ENCODE measurements at places on chromosomes 7 and 10.

DNA sequence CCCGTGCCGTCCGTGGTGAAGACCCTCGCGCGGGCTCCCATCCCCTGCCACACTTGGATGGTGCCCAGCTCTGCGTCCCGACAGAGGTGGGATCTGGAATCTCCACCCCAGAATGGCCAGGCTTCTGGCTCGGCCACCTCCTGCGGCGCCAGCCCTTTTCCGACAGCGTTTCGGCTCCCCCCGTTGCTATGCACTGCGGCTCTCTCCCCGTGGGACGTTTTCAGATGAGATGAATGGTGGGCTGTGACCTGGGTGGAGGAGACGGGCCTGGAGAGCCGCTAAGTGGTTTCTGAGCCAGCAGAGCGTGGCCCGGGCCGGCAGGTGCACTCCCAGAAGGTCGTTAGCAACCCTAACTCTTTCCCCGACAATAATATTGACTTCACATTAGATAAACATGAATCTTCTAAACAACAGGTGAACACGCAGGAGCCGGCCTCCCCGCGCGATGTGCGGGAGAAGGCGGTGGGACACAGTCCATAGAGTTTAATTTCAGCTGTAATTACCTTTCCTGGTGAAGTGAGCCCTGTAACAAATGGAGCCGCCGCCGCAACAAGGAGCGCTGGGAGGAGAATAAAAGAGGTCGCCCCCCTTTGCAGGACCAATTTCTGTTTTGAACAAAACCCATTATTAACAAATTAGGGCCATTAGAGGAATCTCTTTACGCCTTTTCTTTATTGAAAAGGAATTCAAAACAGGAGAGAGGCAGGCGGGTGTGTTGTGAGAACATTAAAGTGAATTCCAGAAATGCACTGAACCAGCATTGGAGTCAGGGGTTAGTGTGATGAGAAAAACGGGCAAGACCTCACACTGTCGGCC is 294.3 kb upstream of the PFKP start:
- no peak for DNase-seq

- no peak for DNase-seq
Measured at GRCh38 chr10:13206546-13207443, 27.4 kb downstream of the UCMA start.

DNA sequence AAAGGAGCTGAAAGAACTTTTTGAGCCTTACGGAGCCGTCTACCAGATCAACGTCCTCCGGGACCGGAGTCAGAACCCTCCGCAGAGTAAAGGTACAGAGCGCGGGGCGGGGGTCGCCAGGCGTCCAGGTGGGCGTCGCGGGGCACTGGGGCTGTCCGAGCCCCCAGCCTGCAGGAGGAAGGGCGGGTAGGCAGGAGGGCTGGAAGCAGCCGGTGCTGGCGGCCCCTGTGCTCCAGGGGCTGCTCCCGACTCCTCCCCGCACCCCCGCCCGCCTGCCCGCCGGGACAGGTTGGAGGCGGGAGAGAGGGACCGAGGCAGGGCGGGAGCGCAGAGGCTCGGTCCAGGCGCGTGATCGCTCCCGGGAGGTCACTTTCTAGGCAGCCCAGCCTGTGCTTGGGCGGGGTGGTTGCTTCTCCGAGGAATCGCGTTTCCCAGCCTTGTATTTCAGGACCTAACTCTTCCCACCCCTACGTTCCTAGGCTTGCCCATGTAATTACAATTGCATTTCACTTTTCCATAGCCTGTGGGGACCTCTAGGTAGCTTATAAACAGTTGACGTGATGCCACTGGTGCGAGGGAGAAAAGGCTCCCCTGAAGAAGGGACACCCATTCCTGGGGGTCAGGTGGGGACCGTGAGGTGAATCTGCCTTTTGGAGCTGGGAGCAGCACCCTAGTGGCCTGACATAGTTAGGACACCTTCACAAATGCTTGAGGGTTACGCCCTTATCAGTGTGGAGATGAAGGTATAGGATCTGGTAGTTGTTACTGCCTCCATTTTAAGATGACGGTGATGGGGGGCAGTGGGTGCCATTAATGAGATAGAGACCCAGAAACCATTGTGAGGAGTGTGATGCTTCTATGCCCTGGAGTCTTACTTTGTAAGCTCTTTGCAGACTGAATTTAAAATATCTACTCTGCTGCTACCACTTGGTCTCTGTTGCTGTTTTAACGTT is 148.2 kb downstream of the CELF2 start:
- DNase-seq = peak; percentile 92

DNA sequence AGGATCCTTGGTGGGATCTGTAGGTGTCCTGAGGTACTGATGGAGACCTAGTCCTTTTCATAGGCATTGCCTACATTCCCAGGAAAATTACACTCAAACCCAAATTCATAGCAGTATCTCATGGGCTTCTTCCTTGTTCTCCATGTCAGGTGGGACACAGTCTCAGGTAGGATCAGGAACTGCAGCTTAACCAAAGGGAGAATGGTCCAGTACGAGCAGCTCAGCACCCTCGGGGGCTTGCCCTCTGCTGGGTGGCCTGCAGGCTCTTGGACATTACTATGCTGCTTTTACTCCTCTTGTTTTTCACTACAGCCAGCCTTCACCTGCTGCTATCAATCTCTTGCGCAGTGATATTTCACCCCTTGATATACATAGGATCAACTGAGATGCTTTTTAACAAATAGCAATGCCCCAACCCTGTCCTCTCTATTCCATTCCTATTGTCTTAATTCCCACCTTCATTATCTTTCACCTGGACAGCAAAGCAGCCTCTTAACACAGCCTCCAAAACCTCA is 28.6 kb downstream of the PLA2G12B start:
- DNase-seq = no peak

DNA sequence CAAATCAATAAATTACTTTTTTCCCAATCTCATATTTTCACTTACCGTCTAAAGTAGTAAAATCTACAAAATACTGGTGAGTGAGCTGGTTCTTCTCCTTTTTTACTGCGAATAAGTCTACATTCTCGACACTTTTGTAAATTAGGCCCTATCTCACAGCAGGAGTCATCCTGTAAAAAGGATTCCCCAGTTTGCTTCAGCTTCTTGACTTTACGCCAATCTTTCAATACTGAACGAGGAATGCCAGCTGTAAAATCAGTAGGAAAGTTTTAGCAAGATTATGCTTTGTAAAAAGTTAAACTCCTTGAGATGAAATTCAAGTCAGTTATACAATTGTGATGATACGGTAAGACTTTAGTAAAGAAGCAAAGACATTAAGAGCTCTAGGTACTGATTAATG is 67.3 kb downstream of the NRBF2 start:
- DNase-seq = no peak

DNA sequence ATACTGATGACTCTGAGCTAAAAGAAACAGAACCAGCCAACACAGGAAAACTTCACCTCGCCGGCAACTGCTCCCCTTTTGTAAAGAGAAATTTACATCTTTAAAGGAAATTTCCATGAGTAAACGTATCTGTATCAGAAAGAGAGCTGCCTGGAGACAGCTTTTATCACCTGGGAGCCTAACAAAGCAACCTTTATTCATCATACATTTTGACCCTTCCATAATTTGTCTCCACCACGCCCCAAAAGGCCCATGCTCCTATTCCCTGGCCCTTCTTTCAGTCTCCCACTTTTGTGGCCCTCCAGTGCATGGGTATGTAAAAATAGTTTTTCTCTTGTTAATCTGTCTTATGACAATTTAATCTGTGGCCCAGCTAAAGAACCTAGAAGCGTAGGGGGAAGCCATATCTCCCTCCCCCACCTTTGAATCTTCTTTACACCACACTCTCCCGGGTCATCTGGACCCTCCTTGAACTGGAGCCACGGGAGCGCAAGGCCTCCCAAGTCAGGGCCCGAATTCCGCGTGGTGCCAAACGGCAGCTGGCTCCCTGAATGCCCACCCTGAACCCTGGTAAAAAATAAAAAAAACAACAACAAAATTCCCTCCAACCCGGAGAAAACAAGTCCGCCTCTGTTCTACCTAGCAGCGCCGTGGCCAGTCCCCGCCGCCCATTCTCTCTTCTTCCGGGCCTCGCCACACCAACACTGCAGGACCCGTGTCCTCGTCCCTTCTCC is 15.4 kb upstream of the FKBP9 start:
- DNase-seq = no peak

- no peak for DNase-seq
Measured at GRCh38 chr10:86057708-86058107, 308.9 kb downstream of the GRID1 start.

DNA sequence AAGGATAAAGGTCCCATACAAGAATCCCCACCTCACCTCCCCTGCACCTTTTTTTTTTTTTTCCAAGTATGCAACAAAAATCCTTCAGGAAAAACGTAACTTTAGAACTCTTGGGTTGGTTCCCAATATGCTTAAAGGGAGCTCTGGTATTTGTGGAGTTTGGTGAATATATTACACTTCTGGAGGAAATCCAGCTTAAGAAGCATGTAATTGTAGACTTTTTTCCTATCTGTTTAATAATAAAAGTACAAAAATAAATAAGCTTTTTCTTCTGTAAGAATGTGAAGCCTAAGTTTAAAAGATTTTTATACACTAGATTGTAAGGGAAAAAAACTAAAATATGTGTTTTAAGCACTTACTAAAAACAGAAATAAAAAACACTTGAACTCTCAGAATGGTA is 102.3 kb downstream of the SORBS1 start:
- DNase-seq = no peak

DNA sequence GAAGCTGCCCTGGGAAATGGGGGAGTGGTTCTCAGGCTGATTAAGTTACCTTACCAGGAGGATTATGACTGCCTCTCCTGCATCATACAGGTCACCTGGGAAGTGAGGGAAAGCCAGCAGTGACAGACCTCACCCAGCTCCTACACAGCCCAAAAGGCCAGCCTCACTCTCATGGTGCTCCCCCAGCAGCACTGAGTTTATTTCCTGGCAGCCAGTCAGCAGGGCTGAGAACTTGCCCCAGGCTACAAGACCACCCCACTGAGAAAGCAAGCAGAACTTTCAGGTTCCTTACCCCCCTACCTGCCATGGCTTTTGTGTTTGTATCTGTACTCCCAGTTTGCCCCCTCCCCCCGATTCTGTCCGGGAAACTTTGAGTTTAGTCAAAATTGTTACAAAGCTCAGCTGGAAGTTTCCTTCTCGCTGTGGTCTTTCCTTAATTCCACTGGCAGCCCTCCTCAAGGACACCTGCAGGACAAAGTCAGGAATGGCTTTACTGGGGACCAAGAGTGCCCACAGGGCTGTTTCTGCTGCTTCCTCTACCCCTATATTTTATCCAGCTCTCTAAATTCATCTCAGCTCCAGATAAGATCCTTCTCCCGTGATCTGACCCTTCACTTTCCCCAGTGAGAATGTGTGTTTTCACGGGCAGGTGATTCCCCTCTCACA is 649.8 kb upstream of the MBL2 start:
- DNase-seq = no peak

GRCh38 chr7:103123529-103123928 is 25.4 kb downstream of the NAPEPLD start:
- DNase-seq = no peak

DNA sequence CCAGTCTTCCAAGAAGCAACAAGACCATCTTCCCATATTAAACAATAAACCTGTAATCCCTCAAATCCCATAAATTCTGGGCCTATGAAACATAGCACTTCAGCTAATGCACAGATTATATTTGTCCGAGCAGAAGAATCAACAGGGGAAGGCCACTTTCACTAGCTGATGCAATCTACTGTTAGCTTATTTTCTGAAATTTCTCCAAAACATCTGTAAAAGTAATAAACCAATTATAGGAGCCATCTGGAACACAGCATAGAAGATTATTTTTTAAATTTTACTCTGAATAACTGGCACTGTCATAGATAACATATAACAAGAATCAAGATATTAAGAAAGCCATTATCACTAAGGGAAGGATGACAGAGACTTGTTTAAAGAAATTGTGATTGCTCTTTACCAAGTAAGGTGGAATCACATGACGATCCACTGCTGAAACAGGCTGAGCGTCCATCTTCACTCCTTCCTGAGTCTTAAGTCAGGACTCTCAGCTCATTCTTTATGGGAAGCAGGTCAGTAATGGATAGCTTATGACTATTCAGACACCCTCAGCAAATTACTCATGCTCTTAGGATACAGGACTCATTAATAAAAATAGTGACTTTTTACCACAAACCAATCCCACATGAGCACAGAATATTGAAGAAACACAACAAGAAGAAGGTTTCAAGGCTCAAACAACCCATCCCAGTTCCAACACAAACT is 719.5 kb downstream of the XPNPEP1 start:
- DNase-seq = no peak
